T-helper 2 cell (primary cell): ENCODE measurements at places on chromosomes 5 and 9.

- no peak for DNase-seq
Observed at GRCh38 chr5:150538007-150538917, 30.3 kb downstream of the NDST1 start.

- no peak for DNase-seq
Observed at GRCh38 chr5:32217886-32218396, 43.8 kb upstream of the GOLPH3 start.

GRCh38 chr9:33651125-33651524 lies 127.1 kb downstream of the ANKRD18B start:
- DNase-seq, result no peak

- no peak for DNase-seq
Observed at GRCh38 chr5:138139781-138140090, 508 bp upstream of the NME5 start.

DNA sequence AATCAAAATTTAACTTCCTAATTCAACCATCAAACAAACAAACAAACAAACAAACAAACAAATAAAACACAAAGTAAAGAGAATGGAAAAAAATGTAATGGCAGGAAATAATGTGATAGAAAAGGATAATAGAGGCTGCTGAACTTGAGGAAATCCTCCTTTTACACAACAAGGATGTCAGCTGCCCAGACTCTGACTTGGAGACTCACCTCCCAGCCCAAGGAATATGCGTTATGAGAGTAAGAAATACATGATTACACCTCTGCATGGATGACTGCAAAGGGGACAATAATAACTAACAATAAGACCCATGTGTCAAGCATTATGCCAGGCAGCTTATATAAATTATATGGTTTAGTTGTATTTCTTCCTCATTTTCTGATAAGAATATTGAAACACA lies 46.6 kb upstream of the JAK2 start:
- no peak for DNase-seq

DNA sequence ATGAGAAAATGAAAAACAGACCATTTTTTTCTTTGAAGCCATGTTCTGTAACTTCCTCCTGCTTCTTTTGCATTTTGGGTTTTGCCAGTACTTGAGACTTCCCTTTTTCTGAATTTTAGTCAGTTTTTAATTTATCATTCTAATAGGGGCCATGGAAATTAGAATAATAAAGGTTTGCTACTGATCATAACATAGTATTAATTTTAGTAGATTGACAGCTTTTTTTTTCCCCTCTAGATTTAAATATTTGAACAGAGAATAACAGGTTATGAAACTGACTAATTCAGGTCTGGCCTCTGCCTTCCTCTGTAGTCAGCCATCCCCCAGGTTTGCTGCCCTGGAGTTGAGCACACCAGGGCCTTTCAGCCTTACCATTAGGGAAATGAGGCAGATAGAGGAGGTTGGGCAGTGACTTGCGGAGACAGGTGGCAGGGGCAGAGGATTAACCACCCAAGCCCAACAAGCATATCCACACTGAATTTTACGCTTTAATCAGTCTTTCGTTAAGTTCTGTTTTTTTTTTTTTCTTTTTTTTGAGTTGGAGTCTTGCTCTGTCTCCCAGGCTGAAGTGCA lies 80.1 kb upstream of the TNFAIP8 start:
- DNase-seq, result no peak

DNA sequence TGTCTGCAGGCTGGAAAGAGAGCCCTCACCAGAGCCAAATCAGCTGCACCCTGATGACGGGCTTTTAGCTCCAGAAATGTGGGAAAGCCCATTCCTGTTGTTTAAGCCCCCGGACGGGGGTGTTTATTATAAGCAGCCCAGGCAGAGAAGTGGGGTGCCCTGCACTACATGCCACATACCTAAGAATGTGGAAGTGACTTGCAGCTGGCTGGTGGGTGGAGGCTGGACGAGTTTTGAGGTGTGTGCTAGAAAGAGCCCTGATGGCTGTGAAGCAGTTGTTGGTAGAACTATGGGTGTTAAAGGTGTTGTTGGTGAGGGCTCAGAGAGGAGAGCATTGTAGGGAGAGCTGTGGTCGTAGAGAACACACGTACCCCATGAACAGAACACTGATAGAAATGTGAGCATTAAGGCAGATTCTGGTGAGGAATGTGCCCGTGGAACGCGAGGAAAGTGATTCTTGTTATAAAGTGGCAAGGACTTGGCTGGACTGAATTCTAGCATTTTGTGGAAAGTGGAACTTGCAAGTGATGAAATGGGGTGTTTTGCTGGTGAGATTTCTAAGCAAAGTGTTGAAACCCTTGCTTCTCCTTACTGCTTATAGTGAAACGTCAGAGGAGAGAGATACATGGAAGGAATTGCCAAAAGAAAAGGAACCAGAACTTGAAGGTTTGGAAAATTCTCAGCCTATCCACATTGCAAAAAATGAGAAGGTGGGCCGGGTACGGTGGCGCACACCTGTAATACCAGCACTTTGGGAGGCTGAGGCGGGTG lies 38.9 kb downstream of the AHRR start:
- DNase-seq, result no peak

DNA sequence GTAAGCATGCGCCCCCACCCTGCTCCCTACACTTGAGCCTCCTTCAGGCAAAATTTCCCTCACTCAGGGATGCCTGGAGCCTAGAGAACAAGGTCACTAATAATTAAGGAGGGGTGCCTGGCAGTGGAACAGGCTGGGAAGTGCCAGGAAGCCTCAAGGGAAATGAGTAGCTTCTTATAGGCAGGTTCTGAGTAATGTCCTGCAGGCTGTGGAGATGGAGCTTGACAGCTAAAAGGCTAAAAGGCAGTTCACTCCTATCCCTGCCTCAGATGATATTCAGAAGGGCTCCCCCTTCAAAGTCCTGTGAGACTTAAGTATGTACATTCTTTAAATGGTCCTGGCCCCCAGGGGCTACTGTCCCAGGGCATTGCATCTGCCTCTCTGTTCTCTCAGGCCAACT lies 65.5 kb upstream of the SMIM32 start:
- no peak for DNase-seq

DNA sequence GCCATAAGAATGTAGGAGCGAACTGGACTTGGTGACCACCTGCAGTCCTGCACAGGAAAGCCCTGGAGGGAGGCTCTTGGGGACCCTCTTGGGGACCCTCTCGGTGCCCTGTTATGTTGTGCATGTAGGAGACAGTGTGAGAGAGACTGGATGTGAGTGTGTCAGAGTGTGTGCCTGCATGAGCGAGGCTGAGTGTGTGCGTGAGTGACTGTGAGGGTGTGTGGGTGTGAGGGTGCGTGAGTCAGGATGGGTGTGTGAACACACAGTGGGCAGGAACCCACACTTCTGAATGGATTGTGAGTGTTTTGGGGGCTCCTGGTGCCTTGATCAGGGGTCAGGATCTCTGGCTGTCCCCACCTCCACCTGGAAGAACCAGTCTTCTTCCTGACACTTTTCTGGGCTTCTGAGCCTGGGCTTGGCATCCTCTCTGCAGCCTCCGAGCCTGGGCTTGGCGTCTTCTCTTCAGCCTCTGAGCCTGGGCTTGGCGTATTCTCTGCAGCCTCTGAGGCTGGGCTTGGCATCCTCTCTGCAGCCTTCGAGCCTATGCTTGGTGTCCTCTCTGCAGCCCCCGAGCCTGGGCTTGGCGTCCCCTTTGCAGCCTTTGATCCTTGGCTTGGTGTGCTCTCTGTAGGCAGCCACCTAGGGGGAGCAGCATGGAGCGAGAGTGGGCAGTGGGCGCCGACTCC lies 25.6 kb upstream of the ANKRD33B start:
- DNase-seq, result no peak

DNA sequence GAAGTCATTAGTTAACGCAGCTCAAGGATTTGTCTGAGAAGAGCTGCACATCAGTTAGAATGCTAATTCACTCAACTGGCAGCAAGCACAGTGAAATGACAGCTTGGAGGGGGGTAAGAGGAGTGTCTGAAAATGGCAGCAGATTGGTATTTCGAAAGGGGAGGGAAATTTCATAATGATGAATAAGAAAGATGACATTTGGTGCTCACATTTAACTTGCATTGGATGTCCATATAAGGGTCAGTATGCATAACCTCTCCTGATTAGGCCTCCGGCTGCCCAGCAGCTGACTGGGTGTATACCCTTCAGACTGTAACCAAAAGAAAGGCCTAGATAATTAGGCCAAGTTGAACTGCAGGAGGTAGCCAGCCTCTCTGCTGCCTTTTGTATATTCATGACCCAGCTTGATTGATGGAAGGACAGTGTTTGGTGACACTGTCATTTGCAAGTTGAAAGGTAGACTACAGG lies 131.0 kb downstream of the PBX3 start:
- DNase-seq, result no peak

DNA sequence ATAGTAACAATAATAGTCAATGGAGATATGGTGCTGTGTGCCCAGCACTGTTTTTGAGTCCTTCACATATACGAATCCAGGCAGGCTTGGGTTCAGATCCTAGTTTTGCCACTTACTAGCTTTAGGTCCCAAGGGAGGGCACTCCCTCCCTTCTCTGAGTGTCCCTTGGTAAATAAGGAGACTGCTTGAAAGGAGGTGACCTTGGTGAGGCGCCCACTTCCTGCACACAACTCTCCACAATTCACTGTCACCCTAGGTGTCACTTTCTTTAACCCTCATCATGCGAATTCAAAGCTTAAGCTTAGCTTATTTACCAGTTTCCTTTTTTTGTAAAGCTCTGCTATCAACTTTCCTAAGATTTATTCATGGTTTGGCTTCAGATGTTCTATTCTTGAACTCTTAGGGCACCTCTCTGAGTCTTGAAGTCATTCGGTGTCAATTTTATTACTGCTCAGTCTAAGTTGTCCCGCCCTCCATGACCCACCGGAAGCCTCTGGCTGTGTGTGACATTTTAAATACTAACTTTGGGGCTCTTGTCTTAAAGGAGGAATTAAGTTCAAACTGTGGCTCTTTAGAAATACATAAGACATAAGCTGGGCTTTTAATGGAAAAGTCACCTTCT lies 170.7 kb upstream of the ZNF618 start:
- no peak for DNase-seq

GRCh38 chr5:7493081-7493480 lies 97.1 kb downstream of the ADCY2 start:
- no peak for DNase-seq

GRCh38 chr5:154189819-154190594 lies 526 bp upstream of the GALNT10 start:
- DNase-seq, result peak; percentile 60

GRCh38 chr9:101354765-101355708 lies 29.8 kb downstream of the BAAT start:
- no peak for DNase-seq

DNA sequence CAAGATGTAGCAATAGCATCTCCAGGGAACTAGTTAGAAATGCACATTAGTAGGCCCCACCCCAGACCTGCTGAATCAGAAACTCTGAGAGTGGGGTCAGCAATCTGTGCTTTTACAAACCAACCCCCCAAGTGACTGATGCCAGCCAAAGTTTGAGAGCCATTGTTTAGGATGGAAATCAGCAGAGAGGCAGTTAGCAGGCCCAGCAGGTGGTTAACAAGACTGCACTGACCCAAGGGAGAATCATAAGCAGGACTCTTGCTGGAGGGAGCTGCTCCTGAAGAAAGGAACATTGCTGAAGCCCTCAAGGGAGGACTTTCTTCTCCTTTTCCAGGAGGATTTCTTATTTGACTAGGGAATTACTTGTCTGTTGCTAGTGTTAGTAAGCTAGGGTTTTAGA lies 74.2 kb upstream of the SLC12A2 start:
- DNase-seq, result no peak

- DNase-seq, result no peak
Observed at GRCh38 chr5:80740999-80741398, 86.2 kb upstream of the DHFR start.

- DNase-seq, result no peak
Observed at GRCh38 chr5:95068289-95068910, 216.5 kb downstream of the MCTP1 start.

GRCh38 chr5:5014586-5015235 lies 125.4 kb upstream of the ADAMTS16 start:
- DNase-seq, result no peak

GRCh38 chr5:38726279-38726678 lies 119.5 kb upstream of the OSMR start:
- no peak for DNase-seq

DNA sequence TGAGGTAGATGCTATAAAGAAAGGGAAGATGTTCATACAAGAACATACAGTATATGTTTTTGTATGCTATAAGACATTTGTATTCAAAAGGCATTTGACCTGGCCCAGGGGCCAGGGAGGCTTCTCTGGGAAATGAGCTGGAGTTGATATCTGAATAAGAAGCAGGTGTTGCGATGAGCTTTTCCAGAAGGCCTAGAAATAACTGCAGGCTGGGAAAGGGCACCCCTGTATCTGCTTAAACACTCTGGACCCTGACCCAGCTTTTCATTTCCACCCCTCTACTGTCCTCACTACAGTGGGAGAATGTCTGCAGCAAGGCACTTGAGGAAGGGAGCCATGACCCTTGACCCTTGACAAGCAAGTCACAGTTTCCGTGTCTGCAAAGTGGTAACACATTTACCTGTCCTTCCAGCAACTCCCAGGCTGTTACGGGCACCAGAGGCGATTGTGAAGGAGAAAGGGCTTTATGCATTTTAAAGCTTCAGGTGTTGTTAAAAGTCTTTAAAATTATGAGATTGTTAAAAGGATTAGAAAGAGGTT lies 88.2 kb upstream of the PANK3 start:
- DNase-seq, result no peak

DNA sequence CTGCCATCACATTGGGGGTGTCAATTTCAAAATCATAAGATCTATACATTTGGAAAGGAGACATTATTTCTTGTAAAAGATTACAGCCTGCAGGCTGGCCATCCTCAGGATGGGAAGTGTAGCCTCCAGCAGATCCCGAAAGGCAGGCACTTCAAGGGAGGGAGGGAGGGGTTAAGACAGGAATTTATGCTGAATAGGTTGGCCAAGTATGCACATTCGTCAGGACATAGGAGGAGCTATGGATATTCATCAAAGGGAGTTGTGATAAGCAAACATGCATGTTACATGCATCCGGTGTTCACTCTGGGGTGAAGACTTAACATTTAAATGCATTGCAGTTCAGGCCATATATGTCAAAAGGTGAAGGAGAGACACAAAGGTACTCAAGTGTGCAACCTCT lies 119.4 kb downstream of the CEP120 start:
- no peak for DNase-seq

GRCh38 chr5:173557123-173557903 lies 59.1 kb downstream of the BOD1 start:
- no peak for DNase-seq

DNA sequence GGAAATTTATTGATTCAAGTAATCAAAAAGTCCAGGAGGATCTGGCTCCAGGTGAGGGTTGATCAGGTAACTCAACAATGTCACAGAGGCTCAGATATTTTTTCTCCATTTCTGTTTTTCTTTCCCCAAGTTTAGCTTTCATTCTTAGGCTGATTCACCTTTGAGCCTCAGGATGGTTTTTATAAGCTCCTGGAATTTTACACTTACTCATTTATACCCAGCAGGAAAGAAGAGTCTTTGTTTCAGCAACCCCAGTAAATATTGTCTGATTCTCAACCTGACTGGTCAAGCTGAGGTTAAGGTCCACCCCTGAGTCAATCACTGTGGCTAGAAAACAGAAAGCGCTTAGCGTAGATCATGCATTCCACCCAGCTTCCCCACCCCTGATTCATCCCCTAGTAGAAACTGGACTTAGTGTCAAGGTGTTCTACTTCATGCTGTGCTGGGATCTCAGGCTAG lies 500.6 kb downstream of the KIF4B start:
- DNase-seq, result no peak
